ENCODE measurements at places on chromosomes 4 and X. TPM values are rescaled to one million over a fixed set of nuclear protein-coding genes. Genes with fewer than 3 reads are reported as not detected.

ZC4H2 gene
- 3.5 TPM for polyA plus RNA-seq

SSX4 gene
- not detected for polyA plus RNA-seq

LGI2 gene
- polyA plus RNA-seq = not detected

POU3F4 gene
- not detected for polyA plus RNA-seq

WDR1 gene
- polyA plus RNA-seq = 310 TPM

TBX22 gene
- not detected for polyA plus RNA-seq

MAGEA2 gene
- polyA plus RNA-seq = not detected

GAGE12H gene
- polyA plus RNA-seq = not detected

NXF2B gene
- polyA plus RNA-seq = not detected

RRH gene
- polyA plus RNA-seq = 0.03 TPM

RAI2 gene
- polyA plus RNA-seq = not detected

TMPRSS11A gene
- polyA plus RNA-seq = not detected

SORCS2 gene
- polyA plus RNA-seq = 0.04 TPM

AMTN gene
- not detected for polyA plus RNA-seq

NLGN4X gene
- 0.04 TPM for polyA plus RNA-seq

LDOC1 gene
- 57.7 TPM for polyA plus RNA-seq

MAD2L1 gene
- polyA plus RNA-seq = 51.6 TPM

ZNF711 gene
- 0.65 TPM for polyA plus RNA-seq

ZIC3 gene
- polyA plus RNA-seq = not detected

SLC9B1 gene
- polyA plus RNA-seq = 0.16 TPM

HSFX2 gene
- polyA plus RNA-seq = 0.54 TPM
